ENCODE measurements at places on chromosomes 2 and 18. TPM values are rescaled to one million over a fixed set of nuclear protein-coding genes. Genes with fewer than 3 reads are reported as not detected.

SLC66A3 gene
- 5.0 TPM for total RNA-seq

ST6GAL2 gene
- total RNA-seq, result 8.3 TPM

FSIP2 gene
- total RNA-seq, result 19.4 TPM

STAMBP gene
- total RNA-seq, result 39.4 TPM

HOXD8 gene
- total RNA-seq, result not detected

DHRS9 gene
- total RNA-seq, result not detected

HOXD1 gene
- 0.16 TPM for total RNA-seq

UGT1A6 gene
- not detected for total RNA-seq

COL6A3 gene
- total RNA-seq, result 1.0 TPM

NEUROD1 gene
- 33.3 TPM for total RNA-seq

PROC gene
- total RNA-seq, result 25.3 TPM

ANKZF1 gene
- total RNA-seq, result 64.3 TPM

NFATC1 gene
- total RNA-seq, result 4.5 TPM

GRCh38 chr2:60470340-60470739, 83.1 kb downstream of the BCL11A start:
- no peak for DNase-seq

DNA sequence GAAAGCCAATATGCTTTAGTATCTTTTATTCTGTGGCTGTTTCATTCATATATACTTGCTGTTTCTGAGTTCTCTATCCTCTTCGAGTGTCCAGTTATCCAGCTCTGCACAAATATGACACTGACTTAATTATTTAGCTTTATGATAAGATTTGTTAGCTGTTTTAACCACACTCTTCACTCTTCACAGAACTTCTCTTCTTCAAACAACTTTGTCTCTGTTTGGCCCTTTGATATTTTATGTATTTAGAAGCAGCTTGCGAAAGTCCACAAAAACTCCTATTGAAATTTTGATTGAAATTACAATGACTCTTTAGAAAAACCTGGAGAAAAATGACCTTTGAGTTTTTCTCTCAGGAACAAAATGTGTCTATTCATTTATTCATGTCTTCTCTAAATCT, 407.0 kb downstream of the CPS1 start:
- no peak for DNase-seq

GRCh38 chr18:28863396-28863795, 686.5 kb upstream of the CDH2 start:
- DNase-seq, result no peak

GRCh38 chr2:64221935-64222334, 77.7 kb upstream of the PELI1 start:
- DNase-seq, result no peak

GRCh38 chr18:41042866-41043265, 912.2 kb upstream of the PIK3C3 start:
- no peak for DNase-seq

- DNase-seq, result no peak
Measured at GRCh38 chr2:26852405-26853306, 4.7 kb downstream of the DPYSL5 start.

DNA sequence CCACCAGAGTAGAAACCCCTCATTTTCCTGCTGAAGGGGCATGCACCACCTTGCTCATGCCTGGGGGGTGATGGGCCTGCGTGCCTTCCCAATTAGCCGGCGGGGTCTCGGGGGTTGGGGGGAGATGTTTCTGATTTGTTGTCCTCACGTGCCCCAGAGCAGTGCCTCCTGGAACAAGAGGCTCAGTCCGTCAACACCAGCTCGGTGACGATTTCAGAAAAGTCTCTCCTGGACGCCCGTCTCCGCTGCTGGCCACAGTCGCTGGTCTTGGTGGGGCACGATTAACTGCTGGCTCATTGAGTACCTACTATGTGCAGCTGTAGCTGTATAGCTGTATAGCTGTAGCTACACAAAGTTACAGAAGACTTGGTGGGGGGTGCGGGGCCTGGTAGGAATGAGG, 4.4 kb downstream of the ACKR3 start:
- no peak for DNase-seq

GRCh38 chr2:199457147-199458008, at the start of gene SATB2:
Gene SATB2 (minus strand): TSS chr2:199457939. CDS start chr2:199456037, 1,902 bp downstream.
- peak; percentile 30 for DNase-seq

DNA sequence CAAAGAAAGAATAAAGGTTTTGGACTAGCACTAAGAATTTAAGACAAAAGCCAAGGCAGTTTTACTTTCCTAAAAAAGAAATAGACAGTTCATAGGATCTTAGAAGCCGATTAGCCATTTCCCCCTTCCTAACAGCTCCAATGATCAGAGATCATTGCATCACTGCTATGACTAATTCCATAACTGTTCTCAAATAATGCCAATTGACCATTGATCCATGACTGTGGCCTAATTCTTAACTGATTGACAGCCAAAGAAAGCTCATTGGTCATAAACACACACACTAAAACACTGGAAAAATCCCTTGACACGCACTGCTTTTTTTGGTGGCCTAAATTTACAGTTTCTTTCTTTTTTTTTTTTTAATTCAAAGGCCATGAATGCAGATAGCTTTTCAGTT, 345.0 kb upstream of the ACVR2A start:
- DNase-seq, result no peak

GRCh38 chr18:22394428-22394827, 23.3 kb downstream of the CTAGE1 start:
- no peak for DNase-seq

DNA sequence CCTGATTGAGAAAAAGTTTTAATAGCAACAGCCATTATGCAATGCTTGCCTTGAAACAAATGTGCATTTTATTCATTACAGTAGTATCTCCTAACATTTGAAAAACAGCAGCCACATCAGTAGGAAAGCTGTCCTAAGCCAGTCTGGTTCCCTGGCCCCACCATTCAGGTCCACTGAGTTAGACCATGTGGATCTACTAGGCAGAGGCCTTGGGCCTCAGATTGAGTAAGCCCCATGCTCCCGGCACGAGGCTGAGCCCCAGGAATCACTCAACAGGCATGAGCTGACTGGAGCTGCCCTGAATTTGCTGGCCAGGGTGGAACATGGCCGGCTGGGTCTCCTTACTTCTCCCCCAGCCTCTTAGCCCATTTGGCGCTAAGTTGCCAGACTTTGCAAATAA, 103.4 kb downstream of the ZFP36L2 start:
- DNase-seq, result no peak

- no peak for DNase-seq
Measured at GRCh38 chr2:240322231-240322955, 113.1 kb upstream of the GPC1 start.

GRCh38 chr18:54888933-54889332, 60.7 kb downstream of the RAB27B start:
- DNase-seq, result no peak

GRCh38 chr2:105678346-105678745, 66.4 kb upstream of the NCK2 start:
- no peak for DNase-seq

- no peak for DNase-seq
Measured at GRCh38 chr2:15832030-15832709, 108.2 kb upstream of the MYCN start.

GRCh38 chr2:8643996-8644356, 37.9 kb upstream of the ID2 start:
- DNase-seq, result no peak

- no peak for DNase-seq
Measured at GRCh38 chr18:11976315-11977152, 4.8 kb upstream of the IMPA2 start.

- DNase-seq, result no peak
Measured at GRCh38 chr2:237438080-237438940, 24.3 kb upstream of the COL6A3 start.

- DNase-seq, result no peak
Measured at GRCh38 chr2:23549051-23549450, 164.1 kb downstream of the KLHL29 start.

DNA sequence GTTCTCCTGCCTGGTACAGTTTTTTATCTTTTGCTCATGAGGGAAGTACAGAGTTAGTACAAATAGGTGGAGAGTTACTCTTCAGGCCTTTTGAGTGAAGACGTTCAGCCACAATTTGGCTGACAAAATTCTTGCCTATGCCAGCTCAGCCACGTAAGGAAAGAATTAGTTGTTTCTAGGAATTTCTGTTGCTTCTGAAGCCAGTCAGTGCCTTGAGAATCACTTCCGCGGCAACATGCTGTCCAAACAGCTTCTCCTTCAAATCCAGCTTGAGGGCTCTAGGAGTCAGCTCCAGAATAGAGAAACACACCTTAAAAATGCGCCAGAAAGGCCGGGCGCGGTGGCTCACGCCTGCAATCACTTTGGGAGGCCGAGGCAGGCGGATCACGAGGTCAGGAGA, 27.5 kb downstream of the M1AP start:
- DNase-seq, result no peak

GRCh38 chr2:172177996-172178395, 75.3 kb upstream of the DLX2 start:
- DNase-seq, result no peak

GRCh38 chr2:62352031-62352430, 154.0 kb downstream of the TMEM17 start:
- DNase-seq, result no peak

- DNase-seq, result no peak
Measured at GRCh38 chr2:132632000-132632649, 37.9 kb downstream of the LYPD1 start.

DNA sequence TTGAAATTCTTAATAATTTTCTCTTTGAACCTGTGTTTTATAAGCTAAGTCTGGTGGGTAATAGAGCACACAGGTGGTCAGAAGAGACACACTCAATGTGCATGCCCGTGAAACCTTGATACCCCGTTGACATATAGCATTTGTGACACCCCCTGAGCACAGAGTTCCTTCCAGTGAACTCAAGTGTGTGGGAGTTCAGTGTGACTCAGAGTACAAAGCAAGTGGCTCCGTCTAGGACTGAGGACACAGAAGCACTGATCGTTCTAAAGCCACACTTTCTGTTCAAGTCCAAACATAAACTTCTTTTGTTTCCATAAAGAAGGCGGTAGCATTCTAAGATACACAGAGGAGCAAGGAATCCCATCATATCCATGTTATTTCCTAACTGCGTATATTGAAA, 523.6 kb downstream of the PID1 start:
- no peak for DNase-seq

- no peak for DNase-seq
Measured at GRCh38 chr2:112175958-112176573, 37.9 kb downstream of the FBLN7 start.

DNA sequence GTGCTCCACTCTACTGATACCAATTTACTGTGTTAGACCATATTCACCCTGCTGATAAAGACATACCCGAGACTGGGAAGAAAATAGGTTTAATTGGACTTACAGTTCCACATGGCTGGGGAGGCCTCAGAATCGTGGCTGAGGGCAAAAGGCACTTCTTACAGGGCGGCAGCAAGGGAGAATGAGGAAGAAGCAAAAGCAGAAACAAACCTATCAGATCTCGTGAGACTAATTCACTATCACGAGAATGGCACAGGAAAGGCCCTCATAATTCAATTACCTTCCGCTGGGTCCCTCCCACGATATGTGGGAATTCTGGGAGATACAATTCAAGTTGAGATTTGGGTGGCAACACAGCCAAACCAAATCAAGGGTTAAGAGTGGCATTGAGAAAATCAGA, 65.2 kb downstream of the LDLRAD4 start:
- DNase-seq, result no peak

GRCh38 chr2:149224543-149224942, 105.8 kb upstream of the LYPD6 start:
- DNase-seq, result no peak

GRCh38 chr2:197304556-197305011, 6.0 kb downstream of the ANKRD44 start:
- no peak for DNase-seq

GRCh38 chr18:13452871-13453680, 234.5 kb downstream of the LDLRAD4 start:
- DNase-seq, result no peak

GRCh38 chr2:204251158-204251997, 293.9 kb upstream of the PARD3B start:
- no peak for DNase-seq

- no peak for DNase-seq
Measured at GRCh38 chr2:232534940-232535651, 4.4 kb upstream of the CHRNG start.

GRCh38 chr2:64637931-64638330, 15.8 kb downstream of the SERTAD2 start:
- no peak for DNase-seq

DNA sequence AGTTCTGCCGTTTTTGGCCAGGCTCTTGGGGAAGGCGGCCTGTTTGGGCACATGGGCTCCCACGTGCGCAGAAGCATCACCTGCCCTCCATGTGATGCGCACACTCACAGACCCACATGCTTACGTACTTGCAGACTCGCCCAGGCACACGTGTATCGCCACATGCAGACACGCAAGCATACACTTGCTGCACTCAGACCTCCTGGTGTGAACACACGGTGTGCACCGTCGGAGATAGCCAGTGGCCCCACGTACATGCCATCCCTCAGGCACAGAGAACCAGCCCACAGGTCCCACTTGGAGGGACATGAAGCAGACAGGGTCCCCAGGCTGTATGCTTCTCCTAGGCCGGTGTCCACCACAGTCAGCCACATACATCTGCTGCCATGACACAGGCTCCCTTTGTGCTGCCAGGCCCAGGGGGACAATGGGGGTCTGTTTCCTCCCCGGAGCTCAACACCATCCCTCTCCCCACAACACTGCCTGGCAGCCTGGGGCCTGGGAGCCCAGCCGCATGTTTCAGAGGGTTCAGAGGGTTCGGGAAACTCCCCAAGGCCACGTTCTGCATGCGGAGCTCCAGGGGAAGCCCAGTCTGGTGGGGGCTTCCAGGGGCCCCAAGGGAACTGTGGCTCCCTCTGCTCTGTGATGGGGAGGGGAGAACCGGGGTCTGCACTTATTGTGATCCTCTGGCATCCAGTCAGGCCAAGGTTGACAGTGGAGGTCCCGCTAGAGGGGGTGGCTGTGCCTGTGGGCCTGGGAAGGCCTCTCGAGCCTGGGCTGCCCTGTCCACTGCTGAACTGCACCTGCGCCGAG, 208.1 kb upstream of the HAAO start:
- no peak for DNase-seq

- no peak for DNase-seq
Measured at GRCh38 chr2:31108561-31109286, 29.5 kb downstream of the GALNT14 start.

- no peak for DNase-seq
Measured at GRCh38 chr2:23460228-23460627, 75.2 kb downstream of the KLHL29 start.

DNA sequence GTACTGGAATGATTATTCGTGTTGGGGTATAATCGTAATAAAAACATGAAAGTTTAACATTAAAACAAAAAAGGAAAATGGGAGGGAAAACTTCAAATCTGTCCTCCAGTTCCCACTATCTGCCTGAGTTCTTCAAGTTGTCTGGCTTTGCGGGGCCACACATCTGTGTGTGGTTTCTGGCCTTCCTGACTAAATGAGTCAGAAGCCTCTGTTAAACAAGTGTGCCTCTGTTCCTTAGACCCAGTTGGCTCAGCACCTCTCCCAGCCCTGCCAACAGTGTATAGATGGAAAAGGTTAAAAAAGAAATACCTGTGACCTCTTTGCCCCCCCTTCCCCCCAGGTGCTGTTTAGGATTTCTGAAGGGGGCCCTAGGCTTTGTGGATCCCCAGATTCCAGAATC, 30.2 kb downstream of the XDH start:
- no peak for DNase-seq

GRCh38 chr2:230362030-230362691, 35.2 kb downstream of the SP140L start:
- DNase-seq, result no peak

All from progenitor cell of endocrine pancreas (in vitro differentiated cells).